ENCODE measurements at places on chromosomes 1 and 21. TPM values are rescaled to one million over a fixed set of nuclear protein-coding genes. Genes with fewer than 3 reads are reported as not detected.

GRCh38 chr1:174118751-174119150, 40.6 kb upstream of the RABGAP1L start:
- no peak for DNase-seq

GRCh38 chr21:42469272-42469671, 26.8 kb downstream of the RSPH1 start:
- DNase-seq: no peak

GRCh38 chr1:100622506-100622905, 84.6 kb downstream of the GPR88 start:
- DNase-seq: no peak

- no peak for DNase-seq
These were observed 50.3 kb upstream of the DPH5 start for GRCh38 chr1:101075926-101076325.

DNA sequence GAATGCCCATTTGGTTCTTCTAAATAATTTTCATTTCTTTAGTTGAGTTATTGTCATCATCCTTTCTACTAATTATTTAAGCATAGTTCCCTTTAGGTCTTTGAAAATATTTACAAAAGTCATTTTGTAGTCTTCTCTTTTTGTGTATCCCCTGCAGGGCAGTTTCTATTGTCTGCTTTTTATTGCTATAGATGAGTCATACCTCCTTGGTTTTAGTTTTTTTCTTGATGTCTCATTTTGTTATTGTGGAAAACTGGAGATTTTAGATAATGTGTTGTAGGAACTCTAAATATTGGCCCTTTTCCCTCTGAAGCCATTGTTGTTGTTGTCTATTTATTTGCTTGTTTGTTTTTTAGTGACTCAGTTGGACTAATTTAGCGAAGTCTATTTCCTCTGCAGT, 387.9 kb downstream of the NUF2 start:
- peak; percentile 63 for DNase-seq

Gene NR1I3
- not detected for total RNA-seq

Gene KRTAP12-2
- not detected for total RNA-seq

Gene OR2M3
- total RNA-seq: not detected

- DNase-seq: no peak
These were observed 4.6 kb downstream of the AMIGO1 start for GRCh38 chr1:109504974-109505373.

Gene MFAP2
- total RNA-seq: 25.6 TPM

DNA sequence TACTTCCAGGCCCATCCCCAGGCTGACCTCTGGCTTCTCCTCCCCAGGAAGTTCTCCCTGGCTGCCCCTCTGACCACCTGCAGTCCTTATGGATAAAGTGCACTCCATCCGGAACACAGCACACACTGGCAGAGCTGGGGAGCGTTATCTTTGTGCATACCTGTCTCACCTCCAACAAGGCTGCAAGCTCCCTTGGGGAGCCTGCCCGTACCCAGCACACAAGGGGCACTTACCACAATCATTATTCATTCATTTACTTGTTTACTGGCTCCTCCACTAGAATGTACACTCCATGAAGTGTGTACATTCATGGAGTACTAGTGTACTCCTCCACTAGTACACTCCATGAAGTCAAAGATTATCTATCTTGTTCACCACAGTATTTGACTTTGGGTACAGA, 30.3 kb downstream of the GLIS1 start:
- no peak for DNase-seq

DNA sequence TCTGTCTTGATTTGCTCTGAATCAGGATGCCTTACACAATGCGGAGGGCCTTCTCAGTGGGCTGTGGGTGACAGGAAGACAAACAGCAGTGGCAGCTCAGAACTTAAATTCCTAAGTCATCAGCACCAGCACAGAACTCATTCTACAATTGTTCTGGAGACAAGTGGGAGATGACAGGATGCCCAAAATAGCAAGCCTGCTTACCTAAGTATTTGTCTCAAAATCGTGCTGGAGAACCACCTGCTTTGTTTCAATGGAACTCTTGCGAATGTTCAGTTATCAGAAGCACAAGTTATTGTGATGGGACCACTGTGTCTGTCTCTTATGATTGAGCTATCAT, 76.1 kb downstream of the VCAM1 start:
- DNase-seq: no peak

Gene CNR2
- not detected for total RNA-seq

Gene ETV3L
- not detected for total RNA-seq

DNA sequence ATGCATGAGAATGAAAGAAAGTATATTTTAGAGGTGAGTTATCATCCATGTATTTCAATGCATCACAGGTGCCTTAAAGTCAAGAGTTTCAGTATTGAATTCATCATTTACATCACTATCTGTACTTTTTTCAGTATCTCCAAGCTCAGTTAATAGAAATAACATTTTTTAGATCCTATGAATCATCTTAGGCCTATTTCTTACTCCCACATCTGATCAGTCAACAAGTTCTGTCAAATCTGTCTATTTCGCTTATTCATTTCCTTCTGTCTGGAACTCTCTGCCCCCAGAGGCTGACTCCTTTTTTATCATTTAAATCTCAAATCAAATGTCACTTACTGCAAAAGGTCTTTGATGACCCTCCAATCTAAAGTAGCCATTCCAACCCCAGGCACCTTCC, 295.2 kb downstream of the LRRC7 start:
- DNase-seq: no peak

DNA sequence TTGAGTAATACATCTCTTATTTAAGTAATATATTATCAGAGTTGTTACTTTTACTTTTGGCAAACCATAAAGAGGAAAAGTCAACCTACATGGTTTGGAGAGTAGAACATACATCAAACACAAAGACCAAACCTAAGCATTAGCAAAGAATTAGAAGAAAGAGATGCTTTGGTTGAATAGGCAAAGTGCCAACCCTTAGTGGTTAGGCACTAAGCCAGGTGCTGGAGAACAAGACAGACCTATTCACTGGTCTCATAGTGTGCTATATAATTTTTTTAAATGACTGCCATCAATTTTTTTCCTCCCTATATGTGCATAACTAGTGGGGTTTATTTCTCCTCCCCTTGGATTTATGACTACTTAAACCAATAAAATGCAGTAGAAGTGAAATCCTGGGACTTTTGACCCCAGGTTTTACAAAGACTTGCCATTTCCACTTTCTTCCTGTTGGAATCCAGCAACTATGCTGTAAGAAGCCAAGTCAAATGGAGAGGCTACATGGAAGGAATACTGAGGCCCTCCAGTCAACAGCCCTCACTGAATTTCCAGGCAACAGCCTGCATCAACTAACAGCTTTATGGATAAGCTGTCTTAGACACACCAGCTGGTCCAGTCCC, 69.8 kb upstream of the HAO2 start:
- DNase-seq: peak; percentile 6

Gene S100B
- total RNA-seq: 0.22 TPM

- DNase-seq: no peak
These were observed 59.6 kb downstream of the GALNT2 start for GRCh38 chr1:230126529-230127104.

- DNase-seq: no peak
These were observed 33.9 kb upstream of the TSNAX start for GRCh38 chr1:231494439-231495110.

GRCh38 chr1:18682375-18682774, 51.7 kb downstream of the PAX7 start:
- no peak for DNase-seq

Gene HTR6
- total RNA-seq: not detected

- no peak for DNase-seq
These were observed 914.6 kb downstream of the LTN1 start for GRCh38 chr21:28078126-28078525.

DNA sequence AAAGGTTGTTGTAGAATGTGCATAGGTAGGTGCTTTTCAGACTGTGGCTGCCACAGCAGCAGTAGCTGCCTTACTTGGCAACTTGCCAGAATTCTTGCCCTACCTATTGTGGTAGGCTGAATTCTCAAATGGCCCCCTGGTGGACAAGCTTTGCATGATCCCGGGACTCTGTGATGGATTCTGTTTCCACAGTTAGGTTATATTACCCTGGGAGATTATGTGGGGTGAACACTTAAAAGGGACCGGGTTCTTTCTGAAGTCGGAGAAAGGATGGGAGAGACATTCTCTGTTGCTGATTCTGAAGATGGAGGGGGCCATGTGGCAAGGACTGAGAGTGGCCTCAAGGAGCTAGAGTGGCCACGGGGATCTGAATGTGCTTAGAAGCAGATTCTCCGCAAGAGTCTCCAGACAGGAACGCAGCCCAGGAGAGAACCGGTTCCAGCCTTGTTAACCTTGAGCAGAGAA, 32.1 kb upstream of the KCNE1 start:
- peak; percentile 88 for DNase-seq

DNA sequence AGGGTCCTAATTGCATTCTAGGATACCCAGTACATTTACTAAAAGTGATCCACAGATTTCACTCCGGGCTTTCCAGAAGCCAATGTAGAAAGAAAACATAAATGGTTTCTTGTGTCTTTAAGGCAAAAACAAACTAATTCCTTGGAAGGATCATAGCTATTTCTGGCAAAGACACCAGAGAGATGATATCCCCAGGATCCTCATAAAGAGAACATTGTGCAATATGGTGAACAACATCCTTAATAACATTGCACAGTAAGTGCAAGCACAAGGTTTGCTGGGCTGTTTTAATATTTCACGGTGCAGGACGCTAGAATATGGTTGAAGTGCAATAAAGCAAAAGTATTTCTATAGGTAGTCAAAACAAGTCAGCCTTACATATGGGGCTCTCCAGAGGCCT, 83.0 kb downstream of the NTPCR start:
- no peak for DNase-seq

Gene PKNOX1
- total RNA-seq: 8.9 TPM

GRCh38 chr1:93614541-93614940, 67.1 kb downstream of the BCAR3 start:
- no peak for DNase-seq

Gene SLC2A5
- under 0.01 TPM for total RNA-seq

Gene CD1B
- not detected for total RNA-seq

DNA sequence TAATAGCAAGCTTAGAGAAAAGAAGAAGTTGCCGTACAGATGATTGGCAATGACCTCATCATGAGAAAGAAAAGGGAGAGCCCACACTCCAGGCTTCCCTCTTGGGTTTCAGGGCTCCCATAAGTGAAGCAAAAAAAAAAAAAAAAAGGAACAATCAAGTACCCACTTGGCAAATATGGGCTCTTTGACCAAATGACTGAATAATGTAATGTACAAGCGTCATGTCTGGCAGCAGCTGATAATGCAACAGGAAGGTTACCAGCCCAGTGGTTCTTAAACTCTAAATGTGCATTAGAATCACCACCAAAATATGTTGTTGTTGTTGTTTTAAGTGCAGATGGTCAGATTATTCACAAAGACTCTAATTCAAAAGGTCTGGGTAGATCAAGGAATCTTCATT, 13.5 kb downstream of the TNFSF4 start:
- DNase-seq: no peak

- no peak for DNase-seq
These were observed 8.3 kb downstream of the CFHR2 start for GRCh38 chr1:196951711-196952394.

Gene UQCRHL
- total RNA-seq: 3.3 TPM
